ENCODE measurements at places on chromosomes 7 and 10.

DNA sequence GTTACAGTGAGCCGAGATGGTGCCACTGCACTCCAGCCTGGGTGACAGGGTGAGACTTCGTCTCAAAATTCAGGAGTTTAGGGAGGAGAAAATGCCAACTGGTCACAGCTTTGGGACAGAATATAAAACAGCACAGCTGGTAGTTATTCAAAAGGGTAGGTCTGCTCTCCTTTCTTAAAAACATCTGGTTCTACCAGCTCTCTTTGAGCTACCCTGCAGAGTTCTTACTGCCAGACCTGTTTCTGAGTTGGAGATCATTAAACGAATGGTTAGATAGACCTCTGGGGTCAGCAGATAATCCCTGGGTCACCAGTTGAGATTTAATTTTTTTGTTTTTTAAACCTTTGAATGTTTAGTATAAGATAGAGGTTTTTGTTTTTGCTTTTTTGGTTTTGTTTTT is 52.6 kb downstream of the MCU start:
- no peak for DNase-seq

DNA sequence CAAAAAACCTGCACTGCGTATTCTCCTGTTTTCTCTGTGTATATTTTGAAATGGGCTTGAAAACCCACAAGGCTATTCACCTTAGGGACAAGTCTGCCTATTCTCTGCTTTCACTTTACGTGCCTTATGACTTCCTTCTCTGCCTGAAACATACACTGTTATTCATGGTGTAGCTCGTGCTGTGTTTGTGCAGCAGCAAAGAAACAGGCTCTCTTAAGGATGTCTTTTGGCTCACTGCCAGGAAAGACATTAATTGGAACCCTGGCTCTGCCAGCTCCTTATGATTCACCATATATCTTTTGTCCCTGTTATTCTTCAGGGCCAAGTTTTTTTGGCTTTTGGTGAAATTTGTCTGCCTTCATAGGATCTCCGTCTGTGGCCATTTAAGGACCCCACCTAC is 92.4 kb downstream of the TMEM106B start:
- DNase-seq: no peak

- no peak for DNase-seq
Observed at GRCh38 chr7:138138244-138138643, 62.0 kb downstream of the AKR1D1 start.

DNA sequence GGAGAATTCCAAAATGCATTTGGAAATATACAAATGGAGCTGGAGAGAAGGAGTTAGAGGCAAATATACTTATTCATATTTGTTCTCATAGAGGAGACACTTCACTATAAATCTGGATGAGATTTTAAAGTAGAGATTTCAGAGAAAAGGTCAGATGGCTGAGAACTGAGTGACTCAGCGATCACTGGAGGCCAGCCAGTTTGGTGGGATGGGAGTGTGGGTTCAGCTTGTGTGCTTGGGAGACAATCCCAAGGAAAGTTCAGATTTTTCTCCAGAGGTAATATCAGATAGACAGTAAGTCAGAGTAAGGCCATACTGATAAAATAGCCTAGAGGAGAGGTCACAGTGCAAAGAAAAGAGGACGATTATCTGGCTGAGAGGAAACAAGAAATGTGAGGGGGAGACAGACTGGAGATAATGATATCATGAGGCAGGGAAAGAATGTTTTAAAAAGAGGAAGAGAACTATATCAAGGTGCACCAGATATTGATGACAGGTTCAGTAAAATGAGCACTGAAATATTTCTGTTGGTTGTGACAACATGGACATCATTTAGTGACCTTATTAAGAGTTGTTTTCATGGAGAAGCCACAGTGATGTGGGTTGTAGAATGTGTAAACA is 67.0 kb downstream of the MDFIC start:
- no peak for DNase-seq

GRCh38 chr7:36717586-36717985 is 6.7 kb downstream of the AOAH start:
- DNase-seq: no peak

DNA sequence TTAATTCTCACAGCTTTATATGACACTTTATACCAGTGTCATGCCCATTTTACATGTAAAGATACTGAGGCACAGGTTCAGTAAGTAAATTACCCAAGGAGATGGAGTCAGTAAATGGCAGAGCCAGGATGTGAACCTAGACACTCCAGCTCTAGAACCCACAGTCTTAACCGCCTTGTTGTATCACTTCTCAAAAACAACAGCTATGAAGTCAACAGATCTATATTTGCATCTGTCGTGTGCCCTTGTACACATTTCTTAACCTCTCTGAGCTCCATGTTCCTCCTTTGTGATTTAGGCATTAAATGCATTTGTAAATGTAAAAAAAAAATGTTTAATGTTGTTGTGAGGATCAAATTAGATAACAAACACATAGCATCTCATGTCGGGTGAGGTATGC is 716.2 kb downstream of the SUGCT start:
- DNase-seq: no peak

DNA sequence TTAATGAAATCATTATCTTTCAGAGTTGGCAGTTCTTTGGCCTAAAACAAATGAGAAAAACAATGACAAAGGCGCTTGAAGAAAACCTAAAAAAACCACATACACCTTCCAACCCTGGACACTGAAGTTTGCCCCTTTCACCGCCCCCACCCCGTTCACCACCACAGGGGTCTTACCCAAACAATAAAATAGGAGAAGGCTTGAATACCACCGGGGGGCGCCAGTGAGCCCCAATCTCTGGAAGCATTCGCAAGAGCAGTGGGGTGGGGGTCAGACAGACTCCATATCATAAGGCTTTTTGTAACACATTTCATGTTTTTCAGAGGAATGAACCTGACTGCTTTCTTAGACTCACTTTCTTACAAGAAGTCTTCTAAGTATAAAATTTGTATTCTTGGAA is 163.6 kb downstream of the PIP4K2A start:
- DNase-seq: peak; percentile 22

- no peak for DNase-seq
Observed at GRCh38 chr7:117072620-117073118, 119.4 kb downstream of the ST7 start.

DNA sequence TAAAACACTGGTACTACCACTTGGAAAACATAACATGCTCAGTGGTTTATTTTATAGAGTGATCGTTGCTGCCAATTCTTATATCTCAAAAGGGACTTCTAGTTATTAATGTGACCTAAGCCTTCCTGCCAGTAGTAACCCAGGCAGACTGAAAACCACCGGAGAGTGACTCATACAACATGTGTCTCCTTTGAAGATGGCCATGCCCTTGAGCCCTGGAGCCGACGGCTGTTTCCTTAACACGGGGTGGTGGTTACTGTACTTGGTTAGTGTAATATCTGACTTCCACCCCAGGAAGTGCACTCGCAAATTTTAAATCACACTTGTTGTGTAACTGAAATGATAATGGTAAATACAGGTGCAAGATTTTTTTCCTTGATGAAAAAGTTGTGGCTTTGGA is 30.5 kb downstream of the JAKMIP3 start:
- no peak for DNase-seq

DNA sequence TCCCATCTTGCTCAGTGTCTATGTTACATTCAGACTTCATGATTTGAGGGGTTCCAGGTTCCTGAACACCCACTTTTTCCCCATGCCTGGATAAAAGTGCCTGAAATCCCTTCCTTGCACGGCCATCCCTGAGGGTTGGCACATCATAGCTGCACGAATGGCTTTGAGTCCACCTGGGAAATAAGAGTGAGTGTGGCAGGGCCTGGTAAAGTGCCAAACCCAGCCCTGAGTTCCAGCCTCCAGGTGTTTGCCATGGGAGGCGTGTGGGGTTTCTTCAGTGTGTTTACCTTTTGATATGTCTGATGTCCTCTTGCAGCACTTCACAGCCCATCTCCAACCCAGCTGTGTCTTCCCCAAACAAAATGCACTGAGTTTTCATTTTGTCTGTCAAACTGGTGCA is 145.7 kb downstream of the PAXIP1 start:
- no peak for DNase-seq

DNA sequence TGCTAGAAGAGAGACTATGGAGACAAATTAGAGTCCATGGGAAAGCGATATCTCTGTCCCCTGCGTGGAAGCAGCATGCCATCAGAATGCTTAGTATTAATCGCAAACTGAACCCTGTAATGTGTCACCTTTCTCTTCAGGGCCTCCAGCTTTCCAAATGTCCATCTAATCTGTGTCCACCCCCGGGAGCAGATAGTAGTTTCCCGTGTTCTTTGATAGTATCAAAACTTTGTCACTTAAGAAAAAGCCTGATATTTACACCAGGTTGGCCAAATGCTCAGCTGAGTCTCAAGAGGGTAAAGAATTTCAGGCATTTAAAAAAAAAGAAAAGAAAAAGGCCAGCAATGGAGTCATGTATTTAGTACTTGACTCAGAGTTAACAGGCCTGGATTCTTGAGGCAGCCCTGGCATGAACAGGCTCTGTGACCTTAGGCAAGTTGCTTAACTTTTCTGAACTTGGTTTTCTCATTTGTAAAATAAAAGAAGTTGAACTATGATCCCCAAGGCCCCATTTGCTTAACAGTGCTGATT is 10.4 kb upstream of the GSAP start:
- DNase-seq: no peak

DNA sequence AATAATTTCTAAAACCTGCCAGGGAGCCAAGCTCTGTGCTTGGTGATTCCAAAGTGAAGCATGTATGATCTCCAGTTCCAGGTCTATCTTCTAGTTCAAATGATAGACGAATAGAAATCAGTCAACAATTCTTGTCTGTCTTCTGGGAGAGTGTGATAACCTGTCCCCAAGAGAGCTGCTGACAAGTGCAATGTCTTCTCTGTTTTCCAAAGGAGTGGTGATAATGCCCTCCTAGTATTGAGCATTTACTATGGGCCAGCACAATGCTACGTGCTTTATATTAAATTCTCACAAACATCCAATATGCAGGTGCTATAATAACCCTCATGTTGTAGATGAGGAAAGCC is 10.2 kb downstream of the MXI1 start:
- no peak for DNase-seq

GRCh38 chr10:43056568-43057011 is 20.3 kb upstream of the RET start:
- no peak for DNase-seq

DNA sequence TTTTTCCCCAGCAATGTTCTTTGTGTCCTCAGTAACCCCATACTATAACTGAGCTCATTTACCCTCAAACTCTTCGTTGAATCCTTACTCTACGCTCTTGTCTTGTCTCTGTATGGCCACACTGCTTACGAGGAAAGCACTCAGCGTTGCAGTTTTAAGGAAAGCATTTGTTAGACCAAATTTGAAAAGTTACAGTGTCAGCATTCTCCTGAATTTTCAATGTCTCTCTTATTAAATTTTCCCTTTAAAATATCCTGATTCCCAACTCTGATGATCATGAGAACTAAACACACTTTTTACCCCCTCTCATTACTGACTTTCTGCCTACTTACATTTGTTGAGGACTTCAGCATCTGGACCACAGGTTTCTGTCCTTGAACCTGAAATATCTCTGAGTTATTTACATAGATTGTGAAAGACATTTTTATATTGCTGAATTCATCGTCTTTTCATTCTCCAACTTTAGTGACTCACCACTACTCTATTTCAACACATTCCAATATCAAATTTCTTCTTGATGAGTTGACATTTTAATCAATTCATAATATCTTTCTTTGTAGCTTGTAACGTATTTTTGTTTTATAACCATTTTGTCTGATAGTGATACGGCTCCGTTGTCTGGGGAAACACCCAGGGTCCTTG is 19.8 kb upstream of the VWDE start:
- no peak for DNase-seq

- DNase-seq: no peak
Observed at GRCh38 chr7:93906267-93906666, at the start of gene GNGT1. GNGT1 (plus strand) TSS chr7:93906567; CDS start chr7:93906747, 180 bp downstream.

DNA sequence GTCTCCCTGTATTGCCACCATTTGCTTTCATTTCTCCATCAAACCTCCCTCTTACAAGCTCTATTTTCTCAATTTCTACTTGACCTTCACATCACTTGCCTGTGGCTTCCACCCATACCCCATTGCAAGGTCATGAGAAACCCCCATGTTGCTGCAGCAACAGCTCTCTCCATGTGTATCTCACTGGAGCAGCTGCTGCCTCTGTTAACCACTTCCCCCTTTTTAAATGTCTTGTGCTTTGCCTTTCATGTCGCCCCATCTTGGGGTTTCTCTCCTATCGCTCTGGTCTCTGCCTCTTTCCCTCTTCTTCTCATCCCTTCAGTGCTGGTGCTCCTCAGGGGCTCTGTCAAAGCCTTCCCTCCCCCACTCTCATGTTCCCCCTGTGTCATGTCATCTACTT is 148.8 kb downstream of the CHN2 start:
- DNase-seq: no peak

DNA sequence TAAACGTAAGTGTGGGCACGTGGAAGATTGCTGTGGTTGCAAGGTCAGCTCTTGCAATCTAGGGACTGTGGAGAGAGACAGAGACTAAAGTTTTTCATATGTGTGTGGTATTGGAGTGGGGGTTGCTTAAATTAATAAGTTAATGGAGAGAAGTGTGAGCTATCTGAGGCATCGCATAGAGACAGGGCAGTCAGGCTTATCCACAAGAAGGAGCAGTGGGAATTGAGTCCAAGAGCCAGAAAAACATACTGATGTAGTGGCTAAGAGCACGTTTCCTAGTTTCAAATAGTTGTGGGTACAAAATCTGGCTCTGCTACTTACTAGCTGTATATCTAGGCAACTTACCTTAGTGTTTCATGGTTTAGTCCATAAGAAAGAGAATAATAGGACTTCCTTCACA is 65.8 kb downstream of the SORCS3 start:
- DNase-seq: no peak

DNA sequence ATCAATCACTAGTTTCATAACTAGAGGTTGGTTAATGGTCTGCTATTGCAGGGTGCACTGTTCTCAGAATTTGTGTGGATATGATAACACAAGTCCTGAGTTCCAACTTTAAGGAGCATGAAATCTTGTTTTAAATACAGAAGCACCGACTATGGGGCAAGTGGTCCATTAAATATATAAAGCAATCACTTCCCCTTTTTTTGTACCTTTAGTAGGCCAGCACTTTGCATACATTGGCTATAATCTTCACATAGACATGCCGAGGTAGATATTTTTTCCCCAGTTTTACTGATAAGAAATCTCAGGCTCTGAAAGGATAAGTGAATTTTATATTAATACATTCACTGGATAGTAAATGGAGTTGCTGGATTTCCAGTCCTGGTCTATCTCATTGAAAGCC is 286.3 kb downstream of the NRG3 start:
- no peak for DNase-seq

DNA sequence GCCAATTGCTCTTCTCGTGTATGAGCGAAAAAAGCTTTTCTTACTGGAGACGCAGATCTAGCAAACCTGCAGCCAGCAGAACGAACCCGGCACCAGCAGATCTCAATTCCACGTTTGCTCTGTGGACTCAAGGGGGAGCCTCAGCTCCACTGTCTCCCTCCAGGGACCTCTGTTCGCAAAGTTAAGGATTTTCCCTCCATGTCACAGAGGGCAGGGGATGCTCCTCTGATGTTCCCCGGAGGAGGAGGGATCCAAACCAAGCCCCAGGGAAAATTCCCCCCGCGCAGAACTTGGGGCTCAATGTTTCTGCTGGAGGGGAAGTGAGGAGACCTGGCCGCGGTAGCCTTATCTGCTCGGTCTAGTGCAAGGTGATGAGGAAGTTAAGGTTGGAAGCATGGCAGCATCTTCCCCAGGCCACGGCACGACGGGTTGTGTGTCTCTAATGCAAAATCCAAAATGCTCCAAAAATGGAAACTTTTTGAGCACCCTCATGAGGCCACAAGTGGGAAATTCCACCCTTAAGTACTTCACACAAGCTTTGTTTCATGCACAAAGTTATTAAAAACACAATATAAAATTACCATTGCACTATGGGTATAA is 9.0 kb downstream of the IQCE start:
- no peak for DNase-seq

GRCh38 chr7:28871631-28872030 is 86.5 kb downstream of the TRIL start:
- DNase-seq: no peak
